ENCODE measurements at places on chromosomes 12 and 14.

- DNase-seq, result no peak
Observed at GRCh38 chr12:119145367-119145766, 33.4 kb upstream of the HSPB8 start.

DNA sequence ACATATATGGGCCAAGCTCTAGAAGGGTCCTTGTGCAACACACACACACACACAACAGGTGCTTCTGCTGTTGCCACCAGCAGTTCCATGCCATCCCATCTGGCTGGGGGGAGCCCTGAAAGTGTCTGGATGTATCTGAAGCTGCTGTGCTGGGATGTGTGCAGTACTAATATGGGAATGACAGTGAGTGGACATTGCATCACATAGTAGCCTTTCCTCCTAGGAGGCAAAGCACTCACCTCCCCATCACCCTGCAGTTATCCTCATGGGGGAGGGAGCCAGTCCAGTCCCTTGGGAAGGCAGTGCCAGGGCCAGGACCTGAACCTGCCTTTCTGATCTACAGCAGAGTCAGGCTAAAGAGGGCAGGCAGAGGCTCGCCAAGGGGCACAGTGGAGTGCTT is 208.9 kb downstream of the CACNA1C start:
- DNase-seq, result no peak

DNA sequence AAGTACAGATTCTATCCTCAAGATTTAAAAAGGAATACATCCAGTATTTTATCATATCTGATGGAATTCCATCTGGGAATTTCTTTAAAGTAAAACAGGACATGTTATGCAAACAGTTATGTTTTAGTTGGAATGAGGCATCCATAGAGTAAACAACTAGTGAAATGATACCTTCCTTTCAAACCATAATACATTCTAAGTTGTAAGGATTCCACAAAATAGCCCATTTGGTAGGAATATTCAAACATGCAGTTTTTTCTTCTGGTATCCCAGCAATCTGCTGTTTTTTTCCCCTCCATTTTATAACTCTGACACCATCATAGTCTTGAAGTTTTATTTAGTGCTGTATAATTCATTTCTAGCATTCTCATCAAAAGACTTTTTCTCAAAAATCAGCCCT is 149.6 kb downstream of the ADAMTS20 start:
- no peak for DNase-seq

- DNase-seq, result peak; percentile 16
Observed at GRCh38 chr12:71430756-71431155, 8.8 kb upstream of the LGR5 start.

GRCh38 chr14:102825307-102826095 is 48.3 kb downstream of the TRAF3 start:
- no peak for DNase-seq

- no peak for DNase-seq
Observed at GRCh38 chr14:75723716-75724115, 62.7 kb downstream of the TTLL5 start.

DNA sequence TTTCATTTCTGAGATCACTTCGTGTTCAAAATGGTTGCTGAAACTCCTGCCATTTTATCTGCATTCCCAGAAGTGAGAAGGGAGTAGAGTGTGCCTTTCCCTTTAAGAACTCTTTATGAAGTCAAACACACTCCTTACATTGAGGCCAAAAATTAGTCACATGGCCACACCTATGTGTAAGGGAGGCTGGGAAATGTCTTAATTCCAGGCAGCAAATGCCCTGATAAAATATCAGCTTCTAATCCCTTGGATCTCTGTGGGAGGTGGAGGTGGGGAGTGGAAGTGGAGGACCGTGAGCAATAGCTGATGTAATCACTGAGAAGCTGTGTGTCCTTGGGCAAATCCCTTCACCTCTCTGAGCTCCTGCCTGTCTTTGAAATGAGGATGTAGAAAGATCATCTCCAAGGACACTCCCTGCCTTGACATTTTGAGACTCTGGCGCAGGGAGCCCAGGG is 22.7 kb upstream of the ANKRD9 start:
- DNase-seq, result no peak

DNA sequence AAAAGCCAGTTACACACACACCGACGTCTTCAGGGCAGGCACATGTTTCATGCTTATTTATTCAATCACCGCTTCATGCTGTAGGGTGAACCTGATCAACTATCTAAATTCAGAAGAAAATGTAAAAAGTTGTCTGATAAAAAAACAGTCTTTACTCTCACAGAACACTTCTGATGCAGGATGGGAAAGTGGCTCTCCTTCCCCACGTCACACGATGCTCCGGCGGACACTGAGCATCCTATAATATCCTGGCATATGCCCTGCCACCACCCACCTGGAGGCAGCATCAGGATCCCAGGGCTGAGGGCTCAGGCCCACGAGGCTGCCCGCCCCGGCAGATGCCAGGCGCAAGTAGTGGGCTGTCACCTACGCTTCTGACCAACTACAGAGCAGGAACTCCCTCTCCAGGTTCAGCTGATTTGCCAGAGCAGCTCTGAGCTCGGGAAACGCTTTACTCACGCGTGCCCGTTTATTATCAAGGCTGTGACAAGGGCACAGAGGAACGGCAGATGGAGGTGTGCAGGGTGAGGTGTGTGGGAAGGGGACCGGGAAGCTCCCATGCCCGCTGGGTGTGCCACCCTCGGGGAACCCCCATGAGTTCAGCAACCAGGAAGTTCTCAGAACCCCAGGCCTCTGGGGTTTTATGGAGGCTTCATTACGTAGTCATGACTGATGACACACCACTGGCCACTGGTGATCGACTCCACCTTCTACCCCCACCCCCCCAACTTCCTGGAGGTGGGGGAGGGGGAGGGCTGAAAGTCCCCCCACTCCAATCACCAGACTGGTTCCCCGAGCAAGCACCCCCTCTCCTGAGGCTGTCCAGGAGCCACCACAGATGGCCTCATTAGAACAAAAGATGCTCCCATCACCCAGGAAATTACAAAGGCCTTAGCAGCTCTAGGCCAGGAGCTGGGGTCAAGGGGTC is 32.1 kb downstream of the SLC15A4 start:
- DNase-seq, result no peak

- DNase-seq, result no peak
Observed at GRCh38 chr14:59252772-59253500, 64.5 kb downstream of the DAAM1 start.

- no peak for DNase-seq
Observed at GRCh38 chr14:69956970-69957369, 77.8 kb downstream of the SMOC1 start.

DNA sequence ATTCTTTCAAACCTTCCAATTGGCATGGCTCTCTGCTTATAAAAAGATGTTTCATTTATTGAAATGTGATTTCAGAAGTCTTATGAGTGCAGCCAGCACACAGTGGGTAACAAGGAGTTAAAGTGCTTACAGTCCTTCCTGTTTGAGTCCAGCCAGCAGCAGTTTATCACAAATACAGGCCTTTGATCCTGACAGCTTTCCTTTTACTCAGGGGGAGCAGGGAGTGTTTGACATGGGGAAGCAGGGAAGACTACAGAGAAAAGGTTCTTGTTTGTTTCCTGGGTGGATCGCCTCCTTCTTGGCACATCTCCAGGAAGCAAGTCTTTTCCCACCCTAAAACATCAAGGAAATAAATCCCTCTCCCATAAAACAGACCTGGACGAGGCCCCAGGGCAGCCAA is 216.1 kb downstream of the MSRB3 start:
- no peak for DNase-seq
